ENCODE measurements at places on chromosomes 2 and 18. TPM values are rescaled to one million over a fixed set of nuclear protein-coding genes. Genes with fewer than 3 reads are reported as not detected.
A peak's percentile ranks its signal among the peaks of the same experiment; 100 is the strongest.

The CFAP65 gene
- total RNA-seq: not detected

The KIF5C gene
- total RNA-seq: 0.28 TPM

The TMEM150A gene
- total RNA-seq: 4.8 TPM

The GULP1 gene
- 40.1 TPM for total RNA-seq

The CFC1 gene
- not detected for total RNA-seq

The ZDBF2 gene
- total RNA-seq: 16.7 TPM

- DNase-seq: peak; percentile 10
Measured at GRCh38 chr2:170493426-170494097, 221.6 kb upstream of the SP5 start.

DNA sequence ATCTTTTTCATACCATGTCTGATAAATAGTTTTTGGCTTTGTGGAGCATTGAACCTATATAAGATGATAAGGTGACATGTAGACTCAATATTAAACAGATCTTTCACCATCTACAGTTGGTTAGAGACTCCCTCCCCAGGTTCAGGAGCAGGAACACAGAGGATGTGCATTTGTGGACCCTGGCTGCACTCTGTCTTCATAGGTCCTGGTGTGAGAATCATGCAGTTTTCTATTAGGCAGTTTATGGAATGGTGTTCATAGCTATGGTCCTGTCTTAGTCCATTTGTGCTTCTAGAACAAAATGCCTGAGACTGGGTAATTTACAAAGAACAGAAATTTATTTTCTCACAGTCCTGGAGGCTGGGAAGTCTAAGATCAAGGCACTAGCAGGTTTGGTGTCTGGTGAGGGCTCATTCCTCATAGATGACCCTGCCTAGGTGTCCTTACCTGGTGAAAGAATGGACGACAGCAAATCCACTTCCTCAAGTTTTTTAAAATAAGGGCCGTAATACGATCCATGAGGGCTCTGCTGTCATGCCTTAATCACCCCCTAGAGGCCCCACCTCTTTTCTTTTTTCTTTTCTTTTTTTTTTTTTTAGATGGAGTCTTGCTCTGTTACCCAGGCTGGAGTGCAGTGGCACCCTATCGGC, 35.3 kb upstream of the FAM98A start:
- DNase-seq: no peak

GRCh38 chr18:10951631-10952544, 197.5 kb downstream of the PIEZO2 start:
- DNase-seq: no peak

GRCh38 chr2:163637871-163638270, 97.9 kb downstream of the FIGN start:
- DNase-seq: no peak

DNA sequence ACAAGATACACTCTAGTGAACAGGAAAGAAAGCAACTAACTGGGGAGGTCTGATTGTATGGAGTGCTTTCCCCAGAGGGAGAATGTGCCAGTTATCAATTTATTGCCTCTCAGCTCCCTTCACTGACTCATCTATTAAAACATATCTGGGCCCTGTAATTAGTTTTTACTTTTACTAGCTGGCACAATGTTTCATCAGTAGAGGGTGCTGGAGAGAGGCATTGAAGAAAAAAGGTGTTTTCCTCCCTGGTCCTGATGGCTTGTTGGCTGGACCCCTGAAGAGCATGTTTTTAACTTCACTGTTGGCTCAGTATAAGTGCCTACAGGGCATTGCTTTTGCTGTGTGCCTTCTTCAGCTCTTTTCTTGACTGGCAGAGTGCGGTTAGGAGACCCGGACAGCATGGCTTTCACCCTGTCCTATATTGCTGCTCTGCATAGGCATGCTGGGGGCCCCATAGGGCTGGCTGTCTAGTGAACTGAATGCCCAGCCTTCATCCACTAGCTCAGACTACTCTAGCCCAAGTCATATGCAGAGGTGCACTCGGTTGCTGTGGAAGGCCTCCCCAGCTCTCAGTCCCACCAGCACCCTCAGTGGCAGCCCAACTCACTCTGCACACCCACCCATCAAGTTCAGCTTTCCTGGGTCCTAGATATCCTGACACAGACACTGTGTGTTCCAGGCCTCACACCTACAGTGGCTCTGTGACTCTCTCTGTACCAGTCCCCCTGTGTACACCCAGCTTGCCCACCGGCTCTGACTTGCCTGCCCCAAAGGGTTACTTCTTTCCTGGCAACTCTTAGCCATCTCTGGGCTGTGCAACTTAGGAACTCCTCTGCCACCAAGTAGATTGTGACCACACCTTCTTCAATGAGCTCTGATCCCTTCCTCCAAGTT, 62.3 kb upstream of the ACYP2 start:
- no peak for DNase-seq

DNA sequence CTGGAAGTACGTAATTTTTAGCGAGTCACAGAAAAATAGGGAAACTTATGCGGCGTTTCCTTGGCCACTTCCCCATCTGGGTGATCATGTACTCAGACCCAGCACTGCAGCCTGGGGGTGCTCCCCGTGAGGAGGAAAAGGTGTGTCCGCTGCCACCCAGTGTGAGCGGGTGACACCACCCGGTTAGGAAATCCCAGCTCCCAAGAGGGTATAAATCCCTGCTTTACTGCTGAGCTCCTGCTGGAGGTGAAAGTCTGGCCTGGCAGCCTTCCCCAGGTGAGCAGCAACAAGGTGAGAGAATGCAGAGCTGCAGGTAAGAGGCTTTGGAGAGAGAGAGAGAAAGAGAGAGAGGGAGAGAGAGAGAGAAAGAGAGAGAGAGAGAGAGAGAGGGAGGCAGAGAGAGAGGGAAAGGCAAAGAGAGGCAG, at the start of gene IL1R2:
Gene IL1R2 (plus strand): TSS at position 240 of the 425 bp plus-strand sequence. CDS start 16,616 bp downstream, outside the sequence.
- DNase-seq: no peak

- DNase-seq: no peak
Measured at GRCh38 chr18:27240383-27240782, 55.3 kb upstream of the CHST9 start.

DNA sequence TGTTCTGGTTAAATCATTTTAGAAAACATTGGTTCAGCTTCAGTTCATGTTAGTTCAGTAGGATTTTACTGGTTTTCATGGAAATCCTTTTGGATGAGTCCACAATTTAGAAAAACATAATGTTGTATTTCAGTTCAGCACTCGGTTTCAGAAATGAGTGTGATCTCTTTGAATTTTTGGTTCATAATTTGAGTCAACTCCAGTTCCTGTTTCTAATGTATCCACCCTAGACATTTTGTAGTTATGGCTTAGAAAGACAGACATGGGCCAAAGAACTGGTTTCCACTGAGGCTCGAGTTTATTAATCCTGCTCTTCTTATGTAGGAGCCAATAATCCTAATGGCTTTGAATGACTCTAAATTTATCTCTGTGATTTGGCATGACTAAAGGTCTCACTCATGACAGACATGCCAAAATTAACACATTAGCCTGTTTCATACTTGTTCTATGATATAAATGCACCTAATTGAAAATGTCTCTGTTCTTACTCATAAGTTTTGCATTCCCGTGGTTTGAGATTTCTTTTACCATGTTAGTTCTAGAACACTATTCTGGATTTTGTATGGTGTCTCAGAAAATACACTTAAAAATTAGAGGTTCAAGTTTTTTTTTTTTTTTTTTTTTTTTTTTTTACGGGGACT, 82.3 kb upstream of the SPRED2 start:
- peak; percentile 22 for DNase-seq

- peak; percentile 80 for DNase-seq
Measured at GRCh38 chr2:3379647-3380534, at the start of gene TRAPPC12. Gene TRAPPC12, plus strand, starts transcription at chr2:3379694. Its CDS starts 7,930 bp downstream, at chr2:3387624.

- no peak for DNase-seq
Measured at GRCh38 chr2:142040556-142040955, 90.3 kb downstream of the LRP1B start.

DNA sequence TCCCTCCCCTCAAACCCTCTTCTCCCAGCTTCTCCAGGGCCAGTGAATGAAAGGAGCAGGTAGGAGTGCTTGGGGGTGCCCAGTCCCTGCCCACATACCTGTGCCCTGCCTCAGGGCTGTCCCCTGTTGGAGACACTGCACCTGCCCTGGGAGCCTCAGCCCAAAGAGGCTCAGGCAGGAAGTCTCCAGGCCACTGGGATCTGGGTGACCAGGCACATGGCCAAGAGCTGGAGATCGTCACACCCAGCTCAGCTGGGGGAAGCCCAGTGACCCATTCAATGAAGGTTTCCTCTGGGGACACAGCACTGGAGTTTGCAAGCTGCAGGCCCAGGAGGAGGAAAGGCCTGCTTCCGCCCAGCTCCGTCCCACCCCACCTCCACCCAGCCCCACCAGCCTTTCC, 156.4 kb downstream of the ZFP36L2 start:
- DNase-seq: no peak

DNA sequence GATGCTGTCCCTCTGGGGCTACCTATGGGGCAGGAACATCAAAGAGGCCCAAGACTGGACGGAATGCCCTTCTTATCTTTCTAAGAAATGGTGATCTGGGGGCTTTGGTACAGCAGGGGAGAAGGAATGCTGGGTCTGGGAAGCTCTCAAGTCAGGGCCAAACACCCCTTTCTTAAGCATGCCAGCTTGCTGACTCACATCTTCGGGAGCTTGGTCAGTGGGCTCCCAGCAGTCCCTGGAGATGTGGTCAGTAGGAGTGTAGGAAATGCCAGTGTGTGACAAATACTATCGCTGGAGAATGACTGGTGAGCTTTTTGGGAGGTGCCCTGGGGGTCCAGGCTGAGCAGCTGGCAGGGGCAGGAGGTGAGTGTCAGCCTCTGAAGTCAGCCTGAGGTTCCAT, 105.0 kb upstream of the CDC42EP3 start:
- DNase-seq: peak; percentile 93

DNA sequence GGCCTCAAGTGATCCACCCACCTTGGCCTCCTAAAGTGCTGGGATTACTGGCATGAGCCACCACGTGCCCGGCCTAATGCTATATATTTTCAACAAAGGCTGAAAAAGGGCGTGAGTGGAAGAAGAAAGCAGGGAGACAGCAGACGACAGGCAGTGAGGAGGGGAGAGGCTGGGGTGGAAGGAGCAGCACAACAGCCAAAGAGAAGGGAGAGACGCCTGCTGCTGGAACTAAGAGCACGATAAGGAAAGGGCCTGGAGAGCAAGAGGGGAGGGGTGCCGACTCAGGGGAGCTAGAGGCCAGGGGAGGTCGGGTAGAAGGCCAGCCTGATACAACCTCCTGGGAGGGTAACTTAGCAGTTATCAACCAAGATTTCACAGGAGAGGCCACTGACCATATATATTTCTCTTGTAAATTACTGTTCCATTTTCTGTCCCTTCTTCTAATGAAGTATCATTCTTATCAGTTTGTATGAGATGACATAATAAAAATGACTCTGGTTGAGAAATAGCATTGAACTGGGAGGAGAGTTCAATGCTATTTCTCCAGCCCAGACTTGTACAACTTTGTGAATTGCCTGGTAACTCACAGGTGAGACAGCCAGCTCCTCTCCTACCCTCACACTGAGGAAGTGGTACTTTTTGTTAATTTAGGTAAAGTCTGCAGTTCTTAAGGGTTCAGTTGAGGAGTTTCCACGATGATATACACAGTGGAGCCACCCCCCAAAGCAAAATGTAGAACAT, 5.8 kb upstream of the RNU4ATAC start:
- no peak for DNase-seq

DNA sequence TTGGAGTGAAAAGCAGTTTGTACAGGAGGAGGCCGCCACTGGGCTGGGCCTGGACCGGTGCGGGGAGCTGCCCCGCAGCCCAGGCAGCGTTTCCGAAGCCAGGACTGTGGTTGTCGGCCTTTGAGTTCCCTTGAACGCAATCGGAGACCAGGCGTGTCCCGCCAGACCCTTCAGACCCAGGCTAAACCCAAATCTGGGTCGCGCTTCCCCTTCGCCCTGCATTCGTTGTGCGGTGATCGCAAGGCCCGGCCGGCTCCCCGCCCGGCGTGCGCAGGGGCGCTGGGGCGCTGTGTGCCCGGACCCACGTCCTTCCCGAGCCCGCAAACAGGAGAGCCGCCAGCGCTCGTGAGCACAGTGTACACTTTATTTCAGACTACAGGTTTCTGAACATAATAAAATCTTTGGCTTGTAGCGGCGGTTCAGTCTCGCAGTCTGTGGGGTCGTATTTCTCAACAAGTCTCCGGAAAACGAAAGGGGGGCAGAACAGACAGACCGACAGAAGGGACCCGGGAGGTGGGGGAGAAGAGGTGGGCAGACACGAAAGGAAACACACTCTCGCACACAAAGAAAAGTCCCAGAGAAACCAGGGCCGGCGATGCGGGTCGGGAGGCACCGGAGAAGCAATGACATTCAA, 5.5 kb downstream of the EN1 start:
- no peak for DNase-seq

- DNase-seq: peak; percentile 11
Measured at GRCh38 chr18:21851327-21851961, 110.9 kb downstream of the MIB1 start.

- DNase-seq: no peak
Measured at GRCh38 chr18:22233266-22233665, 63.9 kb downstream of the GATA6 start.

- DNase-seq: no peak
Measured at GRCh38 chr2:136482006-136482405, 283.3 kb upstream of the THSD7B start.

GRCh38 chr2:151833984-151834383, 5.8 kb upstream of the ARL5A start:
- DNase-seq: no peak

DNA sequence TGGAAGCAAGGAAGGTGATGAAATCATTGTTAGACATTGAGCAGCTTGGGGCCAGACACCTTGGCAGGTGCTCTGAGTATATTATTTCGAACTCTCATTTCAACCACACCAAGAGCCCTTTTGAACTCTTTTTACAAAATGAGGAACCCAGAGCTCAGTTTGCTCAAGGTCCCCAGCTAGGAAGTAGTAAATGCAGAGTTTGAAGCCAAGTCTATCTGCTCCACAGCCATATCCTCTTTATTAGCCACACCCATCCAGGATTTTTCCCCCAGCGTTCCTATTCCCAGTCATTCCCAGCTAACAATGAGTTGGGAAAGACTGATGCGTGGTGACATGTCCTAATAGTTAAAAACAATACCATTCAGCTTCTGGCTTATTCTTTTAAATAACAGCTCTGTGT, 40.2 kb downstream of the SEMA4F start:
- no peak for DNase-seq
